Stimulated activated CD4-positive, alpha-beta T cell treated with anti-CD3 and anti-CD28 coated beads, Interleukin-1b, Interleukin-23, amount 100 ng/mL, for 4 hours (primary cell): ENCODE measurements at places on chromosomes 13 and 19.

DNA sequence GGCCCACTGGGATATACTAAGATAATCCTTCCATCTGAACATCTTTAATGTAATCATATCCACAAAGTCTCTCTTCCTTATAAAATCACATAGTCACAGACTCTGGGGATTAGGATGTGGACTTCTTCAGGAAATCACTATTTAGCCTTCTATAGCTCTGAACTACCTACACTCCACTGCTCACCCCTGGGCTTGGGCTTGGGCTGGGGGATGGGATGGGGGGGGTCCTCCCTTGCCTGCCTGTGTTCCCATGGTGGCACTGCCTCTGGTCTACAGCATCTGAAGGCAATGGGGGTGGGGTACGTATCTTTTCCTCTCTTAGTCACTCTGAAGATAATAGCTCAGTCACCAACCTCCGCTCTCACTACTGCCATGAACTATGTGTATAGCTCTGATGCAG lies 67.8 kb upstream of the SERTM1 start:
- no peak for DNase-seq

DNA sequence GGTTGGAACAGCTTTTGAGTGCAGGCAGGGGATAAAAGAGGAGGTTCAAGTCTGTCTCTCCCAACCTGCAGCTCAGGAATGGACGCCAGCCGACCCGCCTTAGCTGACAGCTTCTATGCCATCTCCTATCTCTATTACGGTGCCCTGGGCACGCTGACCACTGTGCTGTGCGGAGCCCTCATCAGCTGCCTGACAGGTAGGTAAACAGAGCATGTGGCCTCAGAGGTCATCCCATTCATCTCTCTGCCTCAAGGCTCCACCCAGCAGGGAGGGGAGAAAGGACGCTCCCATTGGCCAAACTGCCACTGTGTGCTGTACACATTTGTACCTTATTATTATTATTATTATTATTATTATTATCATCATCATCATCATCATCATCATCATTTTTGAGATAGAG lies 16.5 kb downstream of the SLC5A5 start:
- no peak for DNase-seq

GRCh38 chr13:110536006-110536693 lies 25.4 kb downstream of the RAB20 start:
- no peak for DNase-seq

DNA sequence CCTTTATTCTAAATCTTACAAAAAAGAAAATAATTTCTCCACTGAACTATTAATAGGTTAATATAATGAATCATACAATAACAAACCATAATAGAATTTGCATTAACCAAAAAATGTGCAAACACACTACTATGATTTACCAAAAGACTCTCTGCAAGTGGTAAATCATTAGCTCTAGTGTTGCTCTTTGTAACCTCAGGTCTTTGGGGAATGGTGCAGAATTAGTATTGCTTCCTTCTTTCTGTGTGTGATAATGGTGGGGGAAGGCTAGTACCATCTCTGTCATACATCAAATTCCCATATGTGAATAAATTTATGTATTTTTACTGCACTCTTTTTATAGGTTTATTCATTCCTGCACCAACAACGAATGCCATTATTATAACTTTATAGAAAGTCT lies 105.1 kb downstream of the COG6 start:
- DNase-seq, result no peak

- DNase-seq, result no peak
Measured at GRCh38 chr19:53571339-53571738, 33.4 kb downstream of the ZNF331 start.

DNA sequence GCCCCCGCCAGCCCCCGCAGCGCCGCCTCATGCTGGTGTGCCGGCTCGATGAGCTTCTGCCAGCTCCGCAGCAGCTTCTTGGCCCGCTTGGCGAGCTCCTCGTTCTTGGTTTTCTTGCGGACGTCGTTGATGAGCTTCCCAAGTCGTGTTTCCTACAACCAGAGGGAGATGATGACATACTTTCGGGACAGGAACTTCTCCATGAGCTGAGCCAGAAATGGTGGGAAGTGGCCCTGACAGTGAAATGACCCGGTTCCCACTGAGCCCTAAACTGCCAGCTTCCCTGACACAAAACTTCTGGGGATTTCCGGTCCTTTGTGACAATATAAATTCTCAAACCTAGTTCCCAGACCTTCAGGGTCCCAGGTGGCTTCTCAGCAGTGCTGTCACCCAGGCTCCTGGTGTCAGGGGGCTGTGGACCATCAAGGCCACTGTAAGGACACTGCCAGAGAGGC lies 5.3 kb upstream of the SLC35E1 start:
- no peak for DNase-seq

DNA sequence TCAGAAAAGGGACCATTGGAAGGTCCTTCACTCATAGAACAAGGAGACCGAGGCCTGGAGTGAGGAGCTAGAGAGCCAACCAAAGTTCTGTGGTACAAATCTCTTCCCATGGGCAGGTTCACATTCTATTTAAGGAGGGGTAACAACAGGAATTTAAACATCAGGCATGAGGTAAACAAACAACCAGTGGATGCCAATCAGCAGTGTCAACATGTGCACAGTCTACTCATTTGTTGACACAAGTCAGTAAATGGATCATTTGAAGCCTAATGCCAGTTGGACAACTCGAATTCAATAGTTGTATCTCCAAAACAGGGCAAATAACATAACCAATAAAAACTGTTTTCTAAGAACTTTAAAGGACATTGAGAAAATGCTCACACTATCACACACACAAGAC lies 6.3 kb upstream of the DOCK9 start:
- no peak for DNase-seq

DNA sequence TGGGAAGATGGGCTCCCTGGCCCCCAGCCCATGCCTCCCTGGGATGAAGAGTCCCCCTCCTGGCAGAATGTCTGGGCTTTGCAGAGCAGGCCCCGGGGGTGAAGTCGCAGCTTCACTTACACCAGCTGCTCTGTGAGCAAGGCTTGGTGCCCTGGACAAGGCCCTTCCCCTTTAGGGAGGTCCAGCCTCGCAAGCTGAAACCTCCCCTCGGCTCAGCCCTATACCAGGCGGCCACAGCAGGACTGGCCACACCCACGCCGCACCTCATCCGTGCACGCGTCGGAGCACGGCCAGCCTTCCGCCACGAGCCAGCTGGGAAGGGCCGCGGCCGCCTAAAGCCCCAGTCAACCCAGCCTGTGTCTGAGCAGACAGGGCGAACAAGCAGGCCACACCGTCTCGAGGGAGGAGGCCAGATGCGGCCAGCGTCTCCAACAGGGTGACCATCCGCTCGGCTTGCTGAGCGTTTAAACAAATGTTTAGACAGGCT lies 83.2 kb upstream of the MCF2L start:
- DNase-seq, result no peak

- DNase-seq, result no peak
Measured at GRCh38 chr13:57680609-57681008, 49.1 kb downstream of the PCDH17 start.

- no peak for DNase-seq
Measured at GRCh38 chr19:46383846-46384245, 29.5 kb downstream of the CCDC8 start.

GRCh38 chr19:49019242-49019932 lies 2.5 kb upstream of the LHB start:
- DNase-seq, result peak; percentile 47

DNA sequence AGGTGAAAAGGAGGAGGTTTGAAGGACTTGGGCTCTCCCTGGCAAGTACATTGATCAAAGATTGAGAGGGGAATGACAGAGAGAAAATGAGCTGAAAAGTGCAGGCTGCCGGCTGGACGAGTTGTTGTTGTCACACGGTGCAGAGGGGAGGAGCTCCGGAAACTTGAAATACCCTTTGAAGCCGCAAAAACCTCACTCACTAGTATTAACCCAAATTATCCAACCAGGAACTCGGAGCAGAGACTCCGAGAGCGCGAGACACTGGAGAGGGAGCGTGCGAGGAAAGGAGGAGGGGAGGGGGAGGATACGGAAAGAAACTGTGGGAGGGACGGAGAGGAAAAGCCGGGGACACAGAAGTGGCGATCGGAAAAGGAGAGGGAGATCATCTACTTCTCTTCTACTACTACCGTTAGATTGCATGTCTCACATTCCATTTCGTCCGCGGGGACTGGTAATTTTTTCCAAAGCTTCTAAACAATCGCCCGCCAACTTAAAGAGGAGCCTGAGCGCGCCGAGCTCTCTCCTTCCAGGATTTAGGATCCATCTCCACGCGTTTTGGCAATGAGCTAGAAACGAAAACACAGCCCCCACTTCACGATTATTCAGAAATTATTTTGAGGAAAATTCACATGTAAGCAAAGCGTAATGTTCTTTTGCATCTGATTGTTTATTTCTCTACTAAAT lies at the start of gene DACH1:
DACH1 (minus strand) TSS at position 74 of the 684 bp plus-strand sequence.
- no peak for DNase-seq

GRCh38 chr13:43119206-43119605 lies 95.8 kb downstream of the DNAJC15 start:
- no peak for DNase-seq

DNA sequence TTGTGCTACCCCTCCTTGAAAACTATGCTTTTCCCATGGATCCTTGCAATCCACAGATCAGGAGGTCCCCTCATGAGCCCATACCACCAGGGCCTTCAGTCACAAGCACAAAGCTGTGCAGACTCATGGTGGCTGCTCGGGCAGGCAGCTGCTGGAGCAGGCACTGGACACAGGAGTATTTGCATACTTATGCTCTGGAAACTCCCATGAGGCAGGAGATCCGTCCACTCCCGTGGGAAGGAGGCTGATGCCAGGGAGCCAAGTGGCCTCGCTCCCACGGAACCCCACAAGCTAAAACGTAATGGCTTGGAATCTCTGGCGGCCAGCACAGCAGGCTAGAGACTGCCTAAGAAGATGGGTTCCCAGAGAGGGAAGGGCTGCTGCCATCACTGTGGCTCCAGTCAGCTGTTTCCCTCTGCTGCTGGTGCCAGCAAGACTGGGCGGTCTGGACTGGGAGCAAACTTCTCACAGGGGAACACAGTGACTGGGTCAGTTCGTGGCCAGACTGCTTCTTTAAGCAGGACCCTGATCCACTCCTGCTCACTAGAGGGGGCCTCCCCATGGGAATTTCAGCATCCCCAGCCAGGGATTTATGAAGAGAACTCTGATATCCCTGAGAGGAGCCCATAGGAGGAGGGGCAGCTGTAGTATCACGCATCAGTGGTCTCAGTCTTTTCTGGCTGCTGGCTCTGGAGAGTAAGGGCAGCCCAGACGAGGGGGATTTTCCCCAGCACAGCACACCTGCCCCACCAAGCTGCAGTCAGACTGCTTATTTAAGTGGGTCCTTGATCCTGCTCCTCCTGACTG lies 370.3 kb upstream of the ATXN8OS start:
- no peak for DNase-seq

- no peak for DNase-seq
Measured at GRCh38 chr13:72113931-72114330, 246.9 kb upstream of the DACH1 start.

GRCh38 chr13:77353995-77354394 lies 27.1 kb upstream of the MYCBP2 start:
- no peak for DNase-seq

DNA sequence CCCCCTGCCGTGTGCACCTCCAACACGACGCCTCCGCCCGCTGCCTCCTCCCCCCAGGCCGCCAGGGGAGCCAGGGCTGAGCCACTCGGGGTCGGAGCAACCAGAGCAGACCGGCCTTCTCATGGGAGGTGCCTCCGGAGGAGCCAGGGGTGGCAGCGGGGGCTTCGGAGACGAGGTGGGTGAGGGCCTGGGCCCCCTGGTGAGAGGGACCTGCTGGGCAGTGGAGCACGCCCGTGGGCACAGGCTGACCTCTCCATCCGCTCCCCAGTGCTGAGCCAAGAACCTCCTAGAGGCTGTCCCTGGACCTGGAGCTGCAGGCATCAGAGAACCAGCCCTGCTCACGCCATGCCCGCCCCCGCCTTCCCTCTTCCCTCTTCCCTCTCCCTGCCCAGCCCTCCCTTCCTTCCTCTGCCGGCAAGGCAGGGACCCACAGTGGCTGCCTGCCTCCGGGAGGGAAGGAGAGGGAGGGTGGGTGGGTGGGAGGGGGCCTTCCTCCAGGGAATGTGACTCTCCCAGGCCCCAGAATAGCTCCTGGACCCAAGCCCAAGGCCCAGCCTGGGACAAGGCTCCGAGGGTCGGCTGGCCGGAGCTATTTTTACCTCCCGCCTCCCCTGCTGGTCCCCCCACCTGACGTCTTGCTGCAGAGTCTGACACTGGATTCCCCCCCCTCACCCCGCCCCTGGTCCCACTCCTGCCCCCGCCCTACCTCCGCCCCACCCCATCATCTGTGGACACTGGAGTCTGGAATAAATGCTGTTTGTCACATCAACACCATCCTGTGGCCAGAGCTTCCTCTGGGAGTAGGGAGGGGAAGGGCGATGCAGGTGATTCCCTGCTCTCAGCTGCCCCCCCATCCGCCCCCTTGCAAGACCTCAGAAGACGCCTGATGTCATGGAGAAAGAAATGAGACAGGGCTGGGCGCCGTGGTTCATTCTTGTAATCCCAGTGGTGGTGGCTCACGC lies 12.0 kb downstream of the BCAM start:
- no peak for DNase-seq

DNA sequence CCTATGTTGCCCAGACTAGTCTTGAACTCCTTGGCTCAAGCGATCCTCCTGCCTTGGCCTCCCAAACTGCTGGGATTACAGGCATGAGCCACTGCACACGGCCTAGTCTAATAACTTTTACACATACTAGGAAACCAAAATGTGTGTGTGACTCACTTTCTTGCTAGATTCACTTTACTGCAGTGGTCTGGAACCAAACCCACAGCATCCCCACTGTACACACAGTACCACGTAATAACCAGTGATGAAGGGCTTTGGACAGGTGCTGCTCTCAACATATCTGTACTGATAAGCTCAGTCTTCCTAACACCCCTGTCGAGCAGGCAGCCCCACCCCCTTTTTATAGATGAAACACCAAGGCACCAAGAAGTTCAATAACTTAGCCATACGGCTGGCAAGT lies 5.1 kb downstream of the DNMT1 start:
- no peak for DNase-seq

- DNase-seq, result no peak
Measured at GRCh38 chr19:38475176-38475575, 41.7 kb downstream of the RYR1 start.

GRCh38 chr13:51000571-51001260 lies 91.1 kb downstream of the RNASEH2B start:
- no peak for DNase-seq

- DNase-seq, result peak; percentile 29
Measured at GRCh38 chr13:24271601-24272451, 37.6 kb upstream of the C1QTNF9 start.

GRCh38 chr13:35723053-35723461 lies 246.6 kb upstream of the MAB21L1 start:
- no peak for DNase-seq

- peak; percentile 61 for DNase-seq
Measured at GRCh38 chr19:15463861-15464371, 428 bp downstream of the RASAL3 start.
